Fibroblast of the conjunctiva (primary cell): ENCODE measurements at places on chromosomes 5 and 9.

DNA sequence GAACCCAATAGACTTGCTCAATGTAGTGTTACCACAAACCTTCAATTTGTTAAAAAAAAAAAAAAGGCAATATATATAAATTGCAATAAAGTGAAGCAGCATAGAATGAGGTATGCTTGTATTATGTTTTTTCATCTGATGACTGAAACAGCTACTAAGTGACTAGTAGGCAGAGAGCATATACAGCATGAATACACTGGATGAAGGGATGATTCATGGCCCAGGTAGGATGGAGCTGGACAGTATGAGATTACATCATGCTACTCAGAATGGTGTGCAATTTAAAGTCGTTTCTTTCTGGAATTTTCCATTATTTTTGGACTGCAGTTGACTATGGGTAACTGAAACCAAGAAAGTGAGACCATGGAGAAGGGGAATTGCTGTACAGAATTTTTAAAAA is 161.2 kb downstream of the GNA14 start:
- no peak for DNase-seq

- no peak for DNase-seq
These were observed 11.9 kb upstream of the ARHGAP26 start for GRCh38 chr5:142758062-142758795.

DNA sequence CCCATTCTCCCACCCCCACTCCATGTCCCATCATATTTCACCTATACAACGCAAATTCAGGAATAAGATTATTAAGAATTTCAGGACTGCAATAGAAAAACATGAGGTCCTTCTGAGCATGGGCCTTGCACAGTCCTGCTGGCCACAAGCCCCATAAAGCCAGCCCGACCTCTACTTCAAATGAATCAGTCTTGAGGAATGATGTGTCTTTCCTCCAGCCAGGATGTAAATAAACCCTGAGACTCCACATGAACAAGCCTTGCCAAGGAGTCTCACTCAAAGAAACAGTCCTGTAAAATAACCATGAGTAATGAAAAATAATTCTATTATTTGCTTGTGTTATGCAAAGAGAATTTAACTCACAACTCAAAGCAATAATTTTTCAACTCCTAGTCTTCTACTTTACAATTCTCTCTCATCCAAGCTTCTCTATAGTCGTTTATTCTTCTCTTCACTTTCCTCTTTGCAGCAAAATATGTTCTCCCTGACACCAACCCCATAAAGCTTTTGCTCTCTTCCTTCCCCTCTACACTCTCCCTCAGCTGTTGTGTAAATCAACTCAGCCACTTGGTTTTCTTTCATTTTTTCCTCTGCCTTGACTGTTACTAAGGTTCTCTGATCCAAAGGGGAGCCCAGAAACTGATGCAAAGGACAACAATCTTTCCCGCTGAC is 140.1 kb upstream of the MOCS2 start:
- DNase-seq = peak; percentile 88

GRCh38 chr9:131875828-131876485 is 136.1 kb upstream of the RAPGEF1 start:
- DNase-seq = no peak

GRCh38 chr9:10774051-10774450 is 161.2 kb upstream of the PTPRD start:
- no peak for DNase-seq

DNA sequence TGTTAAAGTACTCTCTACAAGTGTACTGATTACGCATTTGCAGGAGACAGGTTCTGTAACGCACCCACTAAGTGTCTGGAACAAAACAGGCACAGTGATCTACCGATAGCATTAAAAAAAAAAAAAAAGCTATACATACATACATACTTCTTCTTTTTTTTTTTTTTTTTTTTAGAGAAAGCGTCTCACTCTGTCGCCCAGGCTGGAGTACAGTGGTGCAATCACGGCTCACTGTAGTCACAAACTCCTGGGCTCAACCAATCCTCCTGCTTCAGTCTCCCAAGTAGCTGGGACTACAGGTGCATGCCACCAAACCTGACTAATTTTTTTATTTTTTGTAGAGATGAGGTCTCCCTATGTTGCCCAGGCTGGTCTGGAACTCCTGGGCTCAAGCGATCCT is 7.6 kb downstream of the KIF24 start:
- DNase-seq = no peak

DNA sequence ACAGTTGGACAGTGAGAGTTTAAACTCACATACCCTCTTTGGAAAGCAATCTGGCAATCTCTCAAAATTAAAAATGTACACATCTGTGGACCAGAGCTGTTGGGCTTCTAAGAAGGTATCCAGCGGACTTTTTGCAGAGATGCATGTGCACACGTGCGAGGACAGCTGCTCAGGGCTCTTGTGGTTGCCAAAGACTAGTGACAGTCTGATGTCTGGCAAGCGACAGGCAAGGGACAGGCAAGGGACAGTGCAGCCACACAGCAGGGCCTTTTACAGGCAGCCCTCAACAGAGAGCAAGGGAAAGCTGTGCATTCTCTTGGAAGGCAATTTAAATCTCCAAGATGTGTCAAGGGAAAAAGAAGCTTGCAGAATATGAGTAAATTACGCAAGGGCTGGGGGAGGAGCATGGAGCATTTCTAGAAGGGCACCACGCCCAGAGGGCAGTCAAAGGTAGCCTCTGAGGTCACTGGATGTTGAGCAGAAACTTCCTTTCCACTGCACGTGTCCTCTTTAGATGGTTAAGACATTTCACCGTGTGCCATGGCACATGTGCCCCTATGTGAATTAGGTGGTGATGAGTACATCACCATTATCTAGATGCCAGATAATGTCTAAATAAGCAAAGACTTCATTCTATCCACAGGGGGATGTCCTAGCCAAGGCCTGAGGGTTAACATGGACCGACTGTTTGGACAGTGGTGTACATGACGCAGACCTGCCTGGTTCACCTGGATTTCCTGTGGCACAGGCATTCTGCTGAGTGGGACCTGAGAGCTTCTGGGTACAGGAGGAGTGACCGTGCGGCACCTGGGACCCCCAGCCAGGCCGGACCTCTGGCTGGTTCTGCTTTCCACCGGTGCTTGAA is 9.1 kb downstream of the GFPT2 start:
- DNase-seq = peak; percentile 51

- no peak for DNase-seq
These were observed 33.0 kb upstream of the WHRN start for GRCh38 chr9:114538241-114538640.

- no peak for DNase-seq
These were observed 19.4 kb upstream of the FCN1 start for GRCh38 chr9:134937164-134937555.

GRCh38 chr5:167063788-167064187 is 1227.7 kb upstream of the WWC1 start:
- no peak for DNase-seq
